NB4 (cell line): ENCODE measurements at places on chromosomes 16 and 17.

- no peak for DNase-seq
These were observed 648.9 kb downstream of the WWOX start for GRCh38 chr16:78748220-78748929.

DNA sequence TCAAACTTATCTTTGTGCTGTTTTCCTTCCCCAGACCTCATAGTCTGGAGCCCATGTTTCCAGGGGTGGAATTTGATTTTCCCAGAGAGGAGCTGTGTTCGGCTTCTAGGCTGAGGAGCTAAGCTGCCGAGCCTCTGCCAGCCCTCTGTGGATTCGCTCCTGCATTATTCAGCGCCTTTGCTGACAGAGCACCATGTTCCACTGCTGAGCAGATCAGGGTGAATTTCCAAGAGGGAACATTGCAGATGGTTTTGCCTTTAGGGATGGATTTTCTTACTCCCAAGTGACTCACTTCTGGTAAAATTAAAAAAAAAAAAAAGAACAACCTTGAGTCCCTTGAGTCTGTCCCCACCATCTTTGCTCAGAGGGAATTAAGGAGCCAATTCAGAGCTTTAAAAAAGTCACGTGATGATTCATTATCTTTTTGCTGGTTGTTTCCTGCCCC lies 229.5 kb downstream of the PRKCA start:
- DNase-seq = no peak

- peak; percentile 56 for DNase-seq
These were observed 160.3 kb downstream of the NTN1 start for GRCh38 chr17:9181640-9182039.

DNA sequence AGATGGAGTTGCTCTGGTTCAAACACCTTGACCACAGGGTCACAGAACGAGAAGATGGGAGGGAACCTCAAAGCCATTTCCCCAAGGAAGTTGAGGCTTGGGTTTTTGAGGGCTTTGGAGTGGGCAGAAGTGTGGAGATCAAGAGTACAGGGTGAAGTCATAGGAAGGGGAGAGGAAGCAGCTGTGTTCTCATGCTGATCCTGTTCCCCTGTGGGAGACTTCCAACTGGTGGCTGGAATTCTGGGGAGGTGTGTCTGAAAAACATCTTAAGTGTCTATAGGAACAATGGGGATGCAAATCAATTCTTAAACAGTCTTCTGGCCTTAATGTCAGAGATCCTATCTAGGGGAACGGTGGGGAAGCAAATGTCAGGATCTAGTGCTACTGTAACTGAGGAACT lies 38.8 kb upstream of the HSBP1 start:
- peak; percentile 8 for DNase-seq

DNA sequence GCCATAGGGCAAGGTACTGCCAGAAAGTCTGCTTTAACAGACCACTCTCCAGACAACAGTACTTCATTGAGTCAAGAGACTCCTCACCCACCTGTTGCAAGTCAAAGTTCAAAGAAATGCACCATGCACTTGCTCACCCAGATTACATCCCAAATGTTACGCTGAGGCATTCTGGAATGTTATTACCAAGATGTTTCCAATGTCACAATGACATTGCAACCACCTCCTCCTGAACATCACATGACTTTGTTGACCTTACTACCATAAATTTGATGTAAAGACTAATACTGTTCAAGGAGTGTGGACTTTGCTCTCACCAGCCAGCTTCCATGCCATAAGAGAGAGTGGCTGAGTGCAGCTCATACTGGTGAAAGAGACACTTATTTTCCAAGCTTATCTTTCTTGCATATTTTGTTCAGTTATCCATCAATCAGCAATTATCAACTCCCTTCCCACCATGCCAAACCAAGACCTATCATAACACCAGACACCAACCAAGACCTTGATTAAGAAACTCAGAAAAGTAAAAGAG lies 58.5 kb upstream of the BCAR1 start:
- no peak for DNase-seq
